Activated CD4-positive, alpha-beta T cell treated with anti-CD3 and anti-CD28 coated beads, Interleukin-2, Interleukin-6, amounts not matched to agents 100 ng/mL and 50 ng/mL, durations not matched to agents 16 hours and 8 hours (primary cell): ENCODE measurements at places on chromosomes 3 and 15.

GRCh38 chr3:98008855-98009254 is 26.3 kb downstream of the GABRR3 start:
- no peak for DNase-seq

- DNase-seq: no peak
These were observed 528.5 kb upstream of the GOLIM4 start for GRCh38 chr3:168624195-168624594.

- DNase-seq: no peak
These were observed 802 bp upstream of the CHRNB4 start for GRCh38 chr15:78641749-78642275.

- no peak for DNase-seq
These were observed 466.5 kb downstream of the ROBO2 start for GRCh38 chr3:77506384-77506783.

DNA sequence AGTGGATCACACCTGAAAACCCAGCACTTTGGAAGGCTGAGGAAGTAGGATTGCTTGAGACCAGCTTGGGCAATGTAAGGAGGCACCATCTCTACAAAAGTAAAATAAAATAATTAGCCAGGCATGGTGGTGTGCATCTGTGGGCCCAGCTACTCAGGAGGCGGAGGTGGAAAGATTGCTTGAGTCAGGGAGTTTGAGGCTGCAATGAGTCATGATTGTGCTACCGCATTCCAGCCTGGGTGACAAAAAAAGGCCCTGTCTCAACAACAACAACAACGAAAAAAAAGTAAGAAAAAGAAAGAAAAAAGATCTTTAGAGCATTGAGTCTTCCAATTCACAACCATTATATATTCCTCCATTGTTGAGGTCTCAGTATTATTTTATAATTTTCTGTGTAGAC is 192.4 kb upstream of the DPH6 start:
- peak; percentile 19 for DNase-seq
